ENCODE measurements at places on chromosomes 1 and 21. TPM values are rescaled to one million over a fixed set of nuclear protein-coding genes. Genes with fewer than 3 reads are reported as not detected.

DNA sequence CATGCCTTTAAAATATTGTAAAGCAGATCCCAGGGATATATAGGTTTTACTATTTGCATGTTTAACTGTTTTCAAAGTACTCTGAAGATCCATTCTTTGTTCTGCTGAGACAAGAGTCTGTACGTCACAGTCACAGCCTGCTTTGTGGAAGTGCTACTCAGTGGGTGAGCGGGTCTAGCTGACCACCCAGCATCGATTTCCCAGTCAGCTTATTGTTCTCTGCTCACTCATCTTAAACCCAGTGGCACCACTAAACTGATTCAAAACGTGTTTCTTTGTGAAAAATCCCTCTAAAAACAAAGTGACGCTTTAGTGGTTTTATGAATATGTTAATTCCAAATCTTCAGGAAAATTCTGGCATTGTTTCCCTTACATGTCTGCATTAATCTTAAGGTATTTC is 12.4 kb downstream of the PLPP3 start:
- peak; percentile 25 for DNase-seq

GRCh38 chr21:28588997-28589396 is 403.7 kb downstream of the LTN1 start:
- no peak for DNase-seq

GRCh38 chr1:245458761-245459174 is 304.0 kb downstream of the KIF26B start:
- DNase-seq, result peak; percentile 14

- DNase-seq, result no peak
Observed at GRCh38 chr1:224762701-224763100, 146.6 kb downstream of the CNIH3 start.

Gene EXTL2
- 36.2 TPM for total RNA-seq

GRCh38 chr1:204659056-204659455 is 26.5 kb downstream of the LRRN2 start:
- peak; percentile 14 for DNase-seq

DNA sequence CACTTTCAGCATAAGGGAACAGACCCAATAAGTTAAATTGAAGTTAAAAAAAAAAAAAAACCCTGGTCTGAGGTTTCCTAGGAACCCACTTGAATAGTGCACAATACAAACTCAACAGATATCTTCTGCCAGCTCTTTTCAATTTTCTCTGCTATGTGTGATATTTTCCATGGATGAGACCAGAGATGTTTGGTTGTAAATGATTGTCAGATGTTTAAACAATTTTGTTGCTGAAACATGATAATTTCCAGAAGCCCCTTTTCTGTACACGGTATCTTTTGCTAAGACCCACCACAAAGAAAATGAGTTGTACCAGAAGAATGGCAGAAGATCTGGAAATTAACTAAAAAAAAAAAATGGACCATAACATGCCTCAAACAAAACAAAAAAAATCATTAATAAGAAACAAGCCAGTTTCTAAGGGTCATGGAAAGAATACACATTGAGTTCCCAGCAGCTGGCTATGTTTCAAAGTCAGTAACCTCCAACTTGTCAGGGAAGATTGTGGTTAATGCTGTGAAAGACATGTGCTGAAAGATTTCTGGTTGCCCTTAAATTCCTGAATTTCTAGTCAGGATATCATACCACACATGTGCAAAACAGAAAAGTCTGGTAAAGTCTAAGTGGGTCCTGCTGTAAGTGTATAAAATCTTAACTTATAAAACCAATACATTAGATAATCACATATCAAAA is 35.6 kb upstream of the MGST3 start:
- DNase-seq, result peak; percentile 45

DNA sequence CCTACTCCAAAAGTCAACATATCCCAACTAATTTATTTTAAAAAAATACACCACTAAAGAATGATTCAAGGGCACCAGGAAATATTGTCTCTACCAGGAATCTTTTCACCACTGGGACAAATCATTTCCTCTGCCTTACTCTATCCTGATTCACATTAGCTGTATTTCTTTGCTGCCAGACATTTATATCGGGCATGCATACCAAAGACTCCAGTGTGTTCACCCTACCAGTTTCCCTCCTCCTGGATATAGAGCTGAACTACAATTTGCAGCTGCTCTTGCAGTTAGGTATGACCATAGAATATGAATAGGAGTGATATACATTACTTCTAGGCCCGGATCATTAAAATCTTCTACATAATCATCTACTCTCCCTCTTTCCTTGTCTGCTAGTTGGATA is 7.6 kb downstream of the KCNJ6 start:
- DNase-seq, result no peak

Gene GOLT1A
- total RNA-seq, result 0.50 TPM

DNA sequence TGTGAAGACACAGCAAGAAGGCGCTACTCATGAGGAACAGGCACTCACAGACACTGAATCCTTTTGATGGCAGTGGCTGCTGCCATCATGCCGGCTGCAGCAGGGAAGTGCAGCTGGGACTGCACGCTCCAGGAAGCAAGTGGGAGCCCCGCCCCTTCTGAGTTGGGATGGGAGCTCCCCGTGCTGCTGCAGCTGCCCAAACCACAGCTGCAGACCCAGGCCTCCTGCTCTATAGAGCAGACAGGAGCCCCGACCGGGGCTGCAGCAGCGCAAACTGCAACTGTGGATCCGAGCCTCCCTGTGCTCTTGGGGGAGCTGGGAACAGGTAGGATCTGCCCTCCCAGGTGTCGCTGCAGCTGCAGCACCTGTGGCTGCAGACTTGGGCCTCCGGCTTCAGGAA is 65.2 kb upstream of the MARK1 start:
- DNase-seq, result no peak

DNA sequence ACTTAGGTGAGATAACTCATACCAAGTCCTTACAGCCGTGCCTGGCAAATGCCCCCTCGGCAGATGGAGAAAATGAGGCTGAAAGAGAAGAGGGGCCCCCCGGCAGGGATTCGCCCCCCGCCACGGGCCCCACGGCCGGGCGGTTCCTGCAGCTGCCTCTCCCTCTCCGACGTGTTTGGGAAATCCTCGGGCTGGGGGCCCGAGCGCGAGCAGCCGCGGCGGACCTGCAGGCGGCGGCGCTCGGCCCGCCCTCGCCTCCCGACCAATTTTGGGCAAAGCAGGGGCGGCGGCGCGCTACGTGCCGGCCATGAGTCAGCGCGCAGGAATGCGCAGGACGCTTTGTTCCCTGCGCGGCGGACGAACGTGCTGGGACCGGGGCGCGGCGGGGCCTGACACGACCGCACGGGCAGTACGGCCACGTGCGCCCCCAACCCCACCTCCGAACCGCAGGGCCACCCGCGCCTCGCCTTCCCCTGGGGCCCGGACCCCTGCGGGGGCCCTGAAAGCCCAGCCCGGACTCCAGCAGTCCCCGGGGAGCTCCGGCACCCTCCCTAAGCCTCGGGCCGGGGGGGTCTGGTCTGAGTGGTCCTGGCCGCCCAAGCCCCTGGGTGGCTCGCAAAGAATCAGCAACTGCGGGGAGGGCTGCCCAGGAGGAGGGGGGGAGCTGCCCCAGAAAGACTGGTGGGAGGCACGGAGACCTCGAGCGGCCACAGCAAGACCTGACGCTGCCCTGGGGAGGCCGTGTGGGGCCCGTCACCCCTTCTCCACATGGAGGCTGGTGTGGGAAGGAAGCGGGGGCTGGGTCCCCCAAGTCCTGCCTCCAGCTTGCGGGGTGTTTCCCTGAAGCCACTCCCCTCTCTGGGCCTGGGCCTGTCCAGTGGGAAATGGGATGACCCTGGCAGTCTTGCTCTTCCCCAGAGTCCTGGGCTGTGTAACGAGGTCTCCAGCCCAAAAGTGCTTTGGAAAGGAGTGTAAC is 11.9 kb upstream of the EDN2 start:
- peak; percentile 72 for DNase-seq

Gene RGSL1
- not detected for total RNA-seq

- peak; percentile 12 for DNase-seq
Observed at GRCh38 chr1:19156676-19157075, 53.4 kb downstream of the UBR4 start.

Gene TNFAIP8L2
- not detected for total RNA-seq

- DNase-seq, result no peak
Observed at GRCh38 chr21:45255381-45256020, 32.2 kb downstream of the POFUT2 start.

GRCh38 chr1:225768662-225769426 is 8.8 kb upstream of the SRP9 start:
- no peak for DNase-seq

Gene BOLA1
- 7.0 TPM for total RNA-seq

All from astrocyte (in vitro differentiated cells and primary cell).